ENCODE measurements at places on chromosomes 12 and 14.

DNA sequence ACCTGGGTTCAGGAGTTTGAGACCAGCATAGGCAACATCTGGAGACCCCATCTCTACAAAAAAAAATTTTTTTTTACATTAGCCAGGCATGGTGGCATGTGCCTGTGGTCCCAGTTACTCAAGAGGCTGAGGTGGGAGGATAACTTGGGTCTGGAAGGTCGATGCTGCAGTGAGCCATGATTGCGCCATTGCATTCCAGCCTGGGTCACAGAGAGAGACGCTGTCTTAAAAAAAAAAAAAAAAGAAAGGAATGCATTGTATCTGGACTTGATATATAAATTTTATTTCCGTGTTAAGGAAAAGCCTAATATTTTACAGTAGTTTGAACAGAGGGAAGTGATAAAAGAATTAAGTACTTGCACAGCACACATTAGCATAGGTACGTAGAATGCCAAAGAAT lies 97.2 kb downstream of the ZC3H14 start:
- no peak for DNase-seq

GRCh38 chr12:12817616-12818015 lies 4.5 kb downstream of the DDX47 start:
- DNase-seq, result no peak

DNA sequence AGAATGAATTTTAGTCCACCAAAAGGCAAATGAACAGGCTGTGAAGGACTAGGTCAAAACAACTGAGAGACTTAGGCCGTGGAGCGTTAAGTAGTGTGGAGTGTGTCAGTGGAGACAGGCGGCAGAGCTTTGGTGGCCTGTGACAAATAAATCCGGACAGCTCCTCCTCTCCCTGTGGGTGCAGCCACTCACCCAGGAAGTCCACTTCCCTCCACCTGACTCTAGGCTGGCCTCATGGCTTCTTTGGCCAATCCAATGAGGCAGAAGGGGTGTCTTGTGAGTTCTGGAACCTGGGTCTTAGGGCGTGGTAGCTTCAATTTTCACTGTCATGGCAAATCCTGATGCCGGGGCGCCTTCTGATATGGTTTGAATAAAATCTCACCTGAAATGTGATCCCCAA lies 180.9 kb upstream of the C14orf180 start:
- DNase-seq, result no peak

DNA sequence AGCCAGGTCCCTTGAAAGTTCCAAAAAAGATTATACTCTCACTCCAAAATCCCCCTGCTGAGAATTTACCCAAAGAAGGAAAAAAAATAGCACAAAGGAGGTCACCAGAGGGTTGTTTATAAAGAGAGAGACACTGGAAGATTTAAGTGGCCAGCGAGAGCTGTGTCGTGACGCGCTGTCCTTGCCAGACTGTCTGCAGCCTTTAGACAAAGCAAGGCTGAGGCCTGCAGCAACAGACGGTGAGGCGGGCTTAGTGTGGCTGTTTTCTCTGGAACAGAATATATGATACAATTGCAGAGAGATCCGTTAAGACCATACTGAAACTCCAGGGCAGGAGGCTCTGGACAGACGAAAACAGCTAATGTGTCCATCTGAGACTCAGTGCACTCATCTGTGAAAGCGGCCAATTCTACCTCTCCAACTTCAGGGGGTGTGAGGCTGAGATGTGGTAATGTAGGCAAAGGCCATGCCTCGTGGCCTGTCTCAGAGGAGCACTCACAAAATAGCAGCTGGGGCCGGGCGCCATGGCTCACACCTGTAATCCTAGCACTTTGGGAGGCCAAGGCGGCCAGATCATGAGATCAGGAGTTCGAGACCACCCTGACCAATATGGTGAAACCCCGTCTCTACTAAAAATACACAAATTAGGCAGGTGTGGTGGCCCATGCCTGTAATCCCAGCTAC lies 36.2 kb downstream of the ANAPC7 start:
- no peak for DNase-seq

DNA sequence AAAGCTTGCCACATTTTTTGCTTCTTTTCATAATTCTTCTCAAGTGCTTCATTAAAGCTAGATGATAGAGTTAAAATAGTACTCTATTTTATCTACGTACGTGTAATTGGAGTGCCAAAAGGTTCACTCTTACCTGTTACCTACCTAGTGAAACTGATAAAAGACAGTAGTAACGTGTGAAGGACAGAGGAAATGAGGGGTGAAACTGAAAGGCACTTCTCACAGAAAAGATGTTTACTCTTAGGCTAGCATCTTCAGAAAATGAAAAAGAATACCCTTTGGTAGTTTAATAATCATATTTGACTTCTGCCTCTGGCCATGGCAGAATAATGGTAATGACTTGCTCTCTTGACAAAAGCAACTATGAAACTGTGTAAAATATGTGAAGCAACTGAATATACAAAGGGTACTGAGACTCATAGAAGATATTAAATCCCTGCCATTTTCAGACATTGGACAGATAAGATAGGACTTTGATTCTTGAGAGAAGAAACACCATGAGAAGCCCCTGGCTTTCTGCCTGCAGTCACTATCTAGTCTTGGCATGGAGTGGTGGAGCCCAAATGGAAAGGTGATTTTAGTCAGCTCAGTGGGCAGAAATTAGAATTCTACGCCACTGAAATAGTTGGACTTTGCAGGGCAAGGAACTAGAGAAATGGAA lies 6.3 kb upstream of the EVL start:
- no peak for DNase-seq
